ENCODE measurements at places on chromosomes 3 and 15. TPM values are rescaled to one million over a fixed set of nuclear protein-coding genes. Genes with fewer than 3 reads are reported as not detected.

The KBTBD8 gene
- 3.8 TPM for total RNA-seq

The TRH gene
- total RNA-seq: under 0.01 TPM

The IGDCC3 gene
- not detected for total RNA-seq

The MINAR1 gene
- total RNA-seq: 2.5 TPM

The CAMKV gene
- not detected for total RNA-seq

The CPA3 gene
- total RNA-seq: 2.1 TPM

The SYNPR gene
- total RNA-seq: not detected

The MAGEL2 gene
- total RNA-seq: not detected

The FBLN2 gene
- 54.6 TPM for total RNA-seq

The HMG20A gene
- total RNA-seq: 33.0 TPM

The VGLL3 gene
- 242 TPM for total RNA-seq

The GPR160 gene
- 0.29 TPM for total RNA-seq

The CKMT1A gene
- total RNA-seq: not detected

The DAZL gene
- total RNA-seq: not detected

The SLC41A3 gene
- total RNA-seq: 59.4 TPM

The GNB5 gene
- 26.4 TPM for total RNA-seq

The TFDP2 gene
- 146 TPM for total RNA-seq

The OXSM gene
- total RNA-seq: 10.9 TPM

The FOXB1 gene
- total RNA-seq: not detected

The SECISBP2L gene
- 42.3 TPM for total RNA-seq

The ARPC4 gene
- 203 TPM for total RNA-seq

The CCDC54 gene
- not detected for total RNA-seq

The CIDEC gene
- not detected for total RNA-seq

The ARF4 gene
- total RNA-seq: 277 TPM

The GABRR3 gene
- not detected for total RNA-seq

Data from osteoblast (primary cell).